ENCODE measurements at places on chromosomes 1 and 21.

DNA sequence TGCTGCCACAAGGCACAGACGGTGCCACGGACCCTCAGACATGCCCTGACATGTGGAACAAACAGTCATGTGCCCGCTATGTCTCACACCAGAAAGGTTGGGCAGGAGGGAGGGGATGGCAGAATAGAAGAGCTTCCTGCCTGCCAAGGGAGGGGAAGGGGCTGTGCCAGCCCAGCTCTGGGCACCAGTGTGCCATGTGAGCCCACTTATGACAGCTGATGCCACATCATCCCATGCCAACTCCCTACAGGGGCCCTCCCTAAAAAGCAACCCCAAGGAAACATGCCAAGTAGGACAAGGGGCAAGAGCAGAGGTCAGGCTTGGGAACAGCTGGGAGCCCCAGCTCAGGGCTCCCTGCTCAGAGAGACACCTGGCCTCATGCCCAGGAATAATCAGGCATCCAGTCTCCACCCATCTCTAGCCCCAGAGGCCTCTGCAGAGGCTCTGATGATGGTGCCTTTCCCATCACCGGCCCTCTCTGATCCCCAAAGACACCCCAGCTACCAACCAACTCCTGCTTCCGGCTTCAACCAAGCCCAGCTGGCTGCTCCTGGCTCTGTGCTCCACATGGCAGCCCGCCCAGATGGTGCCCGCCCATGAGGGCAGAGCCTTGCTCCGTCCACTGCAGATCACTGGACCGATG is 10.3 kb downstream of the ADGRB2 start:
- peak; percentile 96 for DNase-seq

DNA sequence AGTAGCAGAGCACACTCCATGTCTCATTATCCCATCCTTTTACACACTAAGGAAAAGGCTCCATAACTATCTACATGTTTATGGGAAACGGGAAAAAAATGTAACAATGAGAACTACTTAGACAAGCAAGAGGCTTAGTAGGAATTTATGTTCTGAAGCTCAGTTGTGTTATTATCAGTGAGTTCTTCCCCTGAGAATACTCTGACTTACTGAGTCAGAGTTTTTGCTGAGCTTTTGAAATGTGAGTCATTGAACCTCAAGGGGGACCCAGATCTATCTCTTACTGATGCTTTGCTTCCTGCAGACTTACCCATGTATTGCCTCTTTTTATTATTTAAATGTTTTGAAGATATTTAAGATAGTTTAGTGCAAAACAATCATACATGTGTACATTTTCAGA is 20.1 kb downstream of the CFHR5 start:
- no peak for DNase-seq

DNA sequence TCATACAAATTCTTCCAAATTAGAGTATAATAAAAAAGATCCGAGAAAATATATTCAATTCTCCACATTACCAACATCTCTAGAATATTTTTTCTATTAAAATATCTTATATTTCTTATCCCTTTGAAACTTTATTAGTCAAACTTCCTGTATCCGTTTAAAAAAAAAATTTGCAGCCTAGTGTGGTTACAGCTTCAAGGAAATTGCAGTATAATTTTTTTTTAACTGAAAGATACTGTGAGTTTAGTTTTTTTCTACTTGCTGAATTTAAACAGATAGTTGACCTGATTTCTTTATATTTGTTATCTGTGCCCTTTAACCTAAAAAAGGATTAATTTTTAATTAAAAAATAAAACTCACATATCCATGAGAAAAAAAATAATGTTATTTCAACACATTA is 1.5 kb downstream of the RGS18 start:
- no peak for DNase-seq

DNA sequence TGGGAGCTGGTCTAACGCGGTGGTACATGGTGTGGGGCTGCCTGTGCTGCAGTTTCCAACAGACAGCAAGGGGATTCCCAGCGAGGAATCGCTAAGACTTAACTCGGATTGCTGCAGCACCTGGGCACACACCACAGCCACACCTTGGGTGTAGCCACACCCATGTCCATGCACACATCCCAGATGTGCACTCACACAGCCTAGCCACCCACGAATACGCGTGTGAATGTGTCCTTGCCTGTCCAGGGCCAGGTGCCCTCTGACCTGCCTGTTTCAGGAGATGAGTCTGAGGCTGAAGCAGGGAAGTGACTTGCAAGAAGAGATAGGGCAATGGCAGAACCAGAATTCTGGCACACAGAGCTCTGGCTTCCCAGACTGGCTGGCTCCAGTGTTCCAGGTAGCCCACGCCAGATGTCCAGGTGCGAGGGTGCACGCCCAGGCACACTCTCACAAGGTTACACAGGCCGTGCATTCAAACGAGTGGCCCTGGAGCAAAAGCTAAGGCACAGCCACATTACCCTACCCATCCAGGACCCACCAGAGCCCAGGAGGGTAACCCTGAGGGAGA is 272.7 kb downstream of the TRABD2B start:
- DNase-seq = no peak

DNA sequence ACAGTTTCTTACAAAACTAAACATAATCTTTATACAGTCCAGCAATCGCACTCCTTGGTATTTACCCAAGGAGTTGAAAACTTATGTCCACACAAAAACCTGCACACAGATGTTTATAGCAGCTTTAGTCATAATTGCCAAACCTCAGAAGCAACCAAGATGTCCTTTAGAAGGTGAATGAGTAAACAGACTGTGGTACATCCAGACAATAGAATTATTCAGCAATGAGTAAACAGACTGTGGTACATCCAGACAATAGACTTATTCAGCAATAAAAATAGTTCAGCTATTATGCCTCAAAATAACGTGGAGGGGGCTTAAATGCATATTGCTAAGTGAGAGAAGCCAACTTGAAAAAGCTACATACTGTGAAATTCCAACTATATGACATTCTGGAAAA is 87.0 kb upstream of the GALNT2 start:
- DNase-seq = no peak

GRCh38 chr1:225878282-225878681 is 3.9 kb downstream of the TMEM63A start:
- DNase-seq = peak; percentile 35

DNA sequence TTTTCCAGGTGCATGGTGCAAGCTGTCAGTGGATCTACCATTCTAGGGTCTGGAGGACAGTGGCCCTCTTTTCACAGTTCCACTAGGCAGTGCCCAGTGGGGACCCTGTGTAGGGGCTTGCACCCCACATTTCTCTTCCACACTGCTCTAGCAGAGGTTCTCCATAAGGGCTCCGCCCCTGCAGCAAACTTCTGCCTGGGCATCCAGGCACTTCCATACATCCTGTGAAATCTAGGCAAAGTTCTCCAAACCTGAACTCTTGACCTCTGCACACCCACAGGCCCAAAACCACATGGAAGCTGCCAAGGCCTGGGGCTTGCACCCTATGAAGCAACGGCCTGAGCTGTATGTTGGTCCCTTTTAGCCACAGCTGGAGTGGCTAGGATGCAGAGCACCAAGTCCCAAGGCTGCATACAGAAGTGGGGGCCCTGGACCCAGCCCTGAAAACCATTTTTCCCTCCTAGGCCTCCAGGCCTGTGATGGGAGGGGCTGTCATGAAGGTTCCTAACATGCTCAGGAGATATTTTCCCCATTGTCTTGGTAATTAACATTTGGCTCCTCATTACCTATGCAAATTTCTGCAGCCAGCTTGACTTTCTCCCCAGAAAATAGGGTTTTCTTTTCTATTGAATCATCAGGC is 46.1 kb downstream of the SERBP1 start:
- DNase-seq = no peak

DNA sequence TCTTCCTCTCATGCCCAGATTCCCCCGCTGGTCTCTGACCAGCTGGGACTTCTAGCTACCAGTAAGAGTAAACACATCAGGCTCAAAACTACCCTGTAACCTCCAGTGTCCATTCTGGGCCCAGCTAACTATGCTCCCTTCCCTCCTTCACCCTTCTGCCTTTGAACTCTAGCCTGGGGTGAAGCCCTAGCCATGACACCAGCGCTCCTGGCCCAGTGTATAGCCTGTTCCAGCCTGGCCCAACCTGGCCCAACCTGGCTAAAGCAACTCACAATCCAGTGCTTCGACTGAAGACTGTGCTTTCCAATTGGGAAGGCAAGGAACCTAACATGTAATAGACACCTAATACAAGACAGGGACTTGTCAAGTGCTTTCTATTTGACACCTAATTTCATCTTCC is 27.6 kb downstream of the CSMD2 start:
- no peak for DNase-seq

DNA sequence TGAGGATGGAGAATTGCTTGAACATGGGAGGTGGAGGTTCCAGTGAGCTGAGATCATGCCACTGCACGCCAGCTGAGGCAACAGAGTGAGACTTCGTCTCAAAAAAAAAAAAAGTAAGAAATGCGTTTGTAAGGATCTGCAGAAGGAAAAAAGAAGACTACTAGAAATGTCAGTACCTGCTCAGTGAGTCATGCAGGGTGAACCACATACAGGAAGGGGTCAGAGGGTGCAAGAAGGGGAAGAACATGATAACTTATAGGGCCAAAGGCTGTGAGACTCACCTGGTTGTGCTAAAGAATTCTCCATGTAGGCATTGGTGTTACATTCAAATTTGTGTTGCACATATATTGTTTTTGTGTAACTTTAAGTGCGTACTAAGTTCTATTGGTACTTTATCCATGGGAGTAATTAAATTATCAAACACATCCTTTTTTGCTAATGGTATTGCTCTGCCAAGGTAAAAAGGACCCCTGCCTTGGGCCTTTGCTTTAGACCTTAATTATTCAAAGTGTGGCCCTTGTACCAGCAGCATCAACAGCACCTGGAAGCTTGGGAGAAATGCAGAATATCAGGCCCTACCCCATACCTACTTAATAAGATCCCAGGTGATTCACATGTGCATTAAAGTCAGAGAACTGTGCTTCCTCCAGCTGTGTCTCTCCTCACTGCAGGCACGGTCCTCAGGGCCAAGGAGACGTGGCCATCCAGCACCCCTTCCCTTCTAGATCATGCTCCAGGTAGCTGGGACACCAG is 96.4 kb upstream of the PPP2R5A start:
- no peak for DNase-seq

- DNase-seq = no peak
Observed at GRCh38 chr1:241357366-241358340, 648 bp upstream of the RGS7 start.

DNA sequence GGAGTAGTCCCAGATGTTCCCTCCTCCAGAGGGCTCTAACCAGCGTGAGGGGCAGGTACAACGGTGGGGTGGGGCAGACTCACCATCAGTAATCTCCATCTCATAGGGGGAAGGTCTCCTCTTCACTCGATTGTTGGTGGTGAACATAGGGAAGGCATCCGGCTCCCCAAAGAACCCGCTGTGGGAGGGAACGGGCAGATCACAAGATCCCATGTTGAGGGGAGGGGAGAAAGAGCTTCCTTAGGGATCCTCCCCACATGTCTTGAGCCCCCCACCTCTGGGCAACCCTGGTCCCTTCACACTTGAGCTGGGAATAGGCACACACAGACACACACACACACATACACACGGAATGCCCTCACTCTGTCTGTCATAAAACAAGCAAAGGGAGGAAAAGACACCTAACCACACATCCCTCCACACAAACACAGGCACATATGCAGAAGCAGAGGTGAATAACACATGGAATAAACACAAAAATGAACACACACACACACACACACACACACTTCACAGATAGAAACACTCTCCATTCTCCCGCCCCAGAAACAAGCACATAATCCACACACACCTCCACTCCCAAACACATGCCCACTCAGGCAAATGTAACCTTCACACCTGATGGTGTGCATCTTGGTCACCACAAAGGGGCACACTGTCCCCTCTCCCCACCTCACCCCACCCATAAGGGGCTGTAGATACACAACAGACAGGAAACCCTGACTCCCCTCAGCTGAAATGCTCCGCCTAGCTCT is 7.9 kb downstream of the TAL1 start:
- no peak for DNase-seq

DNA sequence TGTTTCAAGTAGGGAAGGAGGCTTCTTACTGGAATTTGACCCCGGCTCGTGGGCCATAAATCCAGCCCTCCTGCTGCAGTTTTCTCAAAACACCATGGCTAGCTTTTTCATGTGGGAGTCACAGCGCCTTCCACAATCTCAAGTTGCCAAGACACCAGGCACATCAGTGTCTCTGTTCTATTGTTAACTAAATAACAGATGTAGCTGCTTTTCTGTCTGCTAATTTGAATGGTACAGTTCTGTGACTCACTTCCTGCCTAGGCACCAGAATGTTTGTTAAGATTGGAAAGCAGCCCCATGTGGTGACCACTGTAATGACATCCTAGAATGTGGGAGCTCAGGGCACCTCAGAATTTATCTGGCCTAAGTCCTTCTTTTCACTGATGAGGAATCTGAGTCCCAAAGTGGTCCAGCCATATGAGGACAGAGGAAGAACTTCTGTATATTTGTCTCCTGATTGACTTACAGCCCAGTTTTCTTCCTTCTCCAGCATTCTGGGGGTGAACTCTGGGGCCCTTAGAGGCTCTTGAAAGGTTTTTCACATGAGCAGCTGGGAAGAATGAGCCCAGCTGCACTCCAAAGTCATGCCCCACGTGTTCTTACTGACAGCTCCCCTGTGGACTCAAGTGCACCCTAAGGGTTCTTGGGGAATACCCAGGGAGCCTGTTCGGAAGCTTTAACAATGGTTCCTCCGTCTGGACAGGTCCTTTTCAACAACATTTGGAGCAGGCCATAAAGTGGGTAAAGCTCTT is 27.5 kb downstream of the TRIM45 start:
- no peak for DNase-seq

- no peak for DNase-seq
Observed at GRCh38 chr1:209256766-209257350, 326.7 kb upstream of the CAMK1G start.

DNA sequence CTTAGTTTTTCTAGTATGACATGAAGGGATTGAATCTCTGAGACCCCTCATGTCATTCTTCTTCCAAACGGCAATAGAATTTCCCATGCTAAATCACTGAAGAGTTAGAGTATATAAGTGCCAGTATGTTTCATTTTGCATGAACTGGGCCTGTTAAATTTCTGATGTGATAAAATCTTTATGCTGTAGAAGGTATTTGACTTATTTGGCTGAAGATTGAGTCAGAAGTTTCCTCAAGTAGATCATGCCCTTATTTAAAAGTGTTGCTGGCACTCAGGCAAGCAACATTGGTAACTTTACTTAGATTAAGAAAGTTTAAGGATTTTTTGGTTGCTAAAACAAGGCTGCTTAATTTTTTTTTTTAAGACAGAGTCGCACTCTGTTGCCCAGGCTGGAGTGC is 13.3 kb downstream of the ATF6 start:
- DNase-seq = no peak

GRCh38 chr21:38944903-38945302 is 139.2 kb downstream of the ETS2 start:
- no peak for DNase-seq

DNA sequence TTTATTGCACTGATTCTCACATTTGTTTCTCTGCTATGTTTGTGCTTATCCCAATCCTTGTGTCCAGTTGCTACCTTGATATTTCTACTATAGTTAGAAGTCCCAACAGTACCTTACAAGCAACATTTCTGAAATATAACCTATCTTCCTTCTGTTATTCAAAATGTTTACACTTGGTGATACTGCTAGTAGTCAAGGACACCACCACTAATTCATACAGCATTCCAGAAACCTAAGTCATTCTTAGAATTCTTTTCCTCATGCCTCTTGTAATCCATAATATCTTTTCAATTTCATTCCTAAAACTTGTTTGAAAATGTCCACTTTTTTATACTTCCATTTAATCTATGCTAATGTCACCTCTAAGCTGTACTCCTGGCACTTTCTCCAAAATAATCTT is 2132.1 kb downstream of the NCAM2 start:
- DNase-seq = no peak

GRCh38 chr1:60890664-60891063 is 191.7 kb upstream of the NFIA start:
- no peak for DNase-seq

- peak; percentile 47 for DNase-seq
Observed at GRCh38 chr1:116178837-116179236, 67.6 kb downstream of the MAB21L3 start.

All from DMS153 (cell line).